GM23248 (cell line): ENCODE measurements at places on chromosomes 6 and 20. TPM values are rescaled to one million over a fixed set of nuclear protein-coding genes. Genes with fewer than 3 reads are reported as not detected.
A peak's percentile ranks its signal among the peaks of the same experiment; 100 is the strongest.

Gene SIM1
- 1.6 and 4.9 TPM in 2 replicates for total RNA-seq

GRCh38 chr6:32700391-32701040, 34.1 kb upstream of the HLA-DQB1 start:
- no peak overlapping the region for H3K27ac ChIP-seq
- peak; percentile 67 for DNase-seq
- H3K36me3 ChIP-seq, result no peaks in the 10 kb centered on the region
- H3K27me3 ChIP-seq, result peaks cover 41% of the 10 kb centered on the region
- H3K4me1 ChIP-seq, result no peaks in the 10 kb centered on the region
- no peak overlapping the region for H3K4me3 ChIP-seq

GRCh38 chr6:45505470-45505869, 127.7 kb upstream of the SUPT3H start:
- H3K4me3 ChIP-seq, result peak overlapping the region; percentile 26
- H3K36me3 ChIP-seq, result 0 out of 2 replicates have a peak, but pooled peaks cover 3% of the 10 kb centered on the region
- H3K27me3 ChIP-seq, result no peaks in the 10 kb centered on the region
- H3K27ac ChIP-seq, result peak overlapping the region; percentile 50

DNA sequence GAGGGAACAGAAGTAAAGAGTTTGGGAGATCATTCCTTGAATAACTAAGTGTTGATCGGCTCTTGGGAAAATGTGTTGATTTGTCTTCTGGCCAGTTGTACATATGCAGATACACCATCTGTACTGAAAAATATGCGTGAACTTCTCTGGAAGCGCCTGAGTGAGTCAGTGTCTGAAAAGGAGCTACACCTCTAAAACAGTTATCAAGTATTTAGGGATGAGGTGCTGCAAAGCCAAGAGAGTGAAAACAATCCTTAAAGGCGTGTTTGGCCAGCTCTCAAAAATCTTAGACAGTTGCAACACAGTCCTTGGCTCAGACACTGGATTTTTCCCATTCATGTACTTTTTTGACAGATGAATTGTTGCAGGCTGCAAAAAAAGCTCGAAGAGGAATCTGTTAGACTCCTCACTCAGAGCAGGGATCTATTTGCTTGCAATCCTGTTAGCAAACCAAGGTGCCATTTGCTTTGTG, 61.3 kb downstream of the BMP6 start:
- H3K4me3 ChIP-seq, result peak overlapping the region; percentile 45
- no peaks in the 10 kb centered on the region for H3K27me3 ChIP-seq
- peaks cover 37% of the 10 kb centered on the region for H3K4me1 ChIP-seq
- DNase-seq, result peak; percentile 82

DNA sequence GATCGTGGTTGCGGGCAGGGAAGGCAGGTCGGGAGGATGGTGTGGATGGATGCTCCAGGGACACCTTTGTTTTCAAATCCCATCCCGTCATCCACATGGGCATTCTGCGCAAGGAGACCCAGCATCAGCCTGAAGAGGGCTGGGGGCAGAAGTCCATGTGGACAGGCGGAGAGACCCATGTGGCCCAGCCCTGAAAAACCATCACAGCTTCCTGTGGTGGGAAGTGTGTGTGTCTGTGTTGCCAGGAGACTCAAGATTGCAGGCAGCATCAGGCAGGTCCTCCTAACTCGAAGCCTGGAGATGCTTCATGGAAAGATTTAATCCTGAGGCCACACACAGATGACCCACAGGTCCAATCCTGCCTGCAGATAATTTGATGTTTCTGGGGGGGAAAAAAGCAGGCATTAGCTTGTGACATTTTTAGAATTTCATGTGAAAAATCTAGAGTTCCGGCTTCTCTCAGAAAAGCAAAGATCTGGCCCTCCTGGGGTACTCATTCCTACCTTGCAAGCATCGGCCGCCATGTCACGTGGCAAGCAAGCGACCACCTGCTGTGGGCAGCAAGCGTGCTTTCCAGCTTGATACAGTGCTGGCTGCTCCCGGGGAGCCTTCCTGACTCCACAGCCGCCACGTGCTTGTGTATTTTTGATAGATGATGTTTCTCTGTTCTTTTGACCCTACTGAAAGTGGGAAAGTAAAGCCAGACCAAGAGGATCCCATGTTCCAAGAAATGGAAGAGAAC, 25.8 kb downstream of the BCAS4 start:
- no peak overlapping the region for H3K4me3 ChIP-seq
- no peak overlapping the region for H3K27ac ChIP-seq
- H3K36me3 ChIP-seq, result no peaks in the 10 kb centered on the region
- H3K27me3 ChIP-seq, result no peaks in the 10 kb centered on the region
- no peak for DNase-seq

DNA sequence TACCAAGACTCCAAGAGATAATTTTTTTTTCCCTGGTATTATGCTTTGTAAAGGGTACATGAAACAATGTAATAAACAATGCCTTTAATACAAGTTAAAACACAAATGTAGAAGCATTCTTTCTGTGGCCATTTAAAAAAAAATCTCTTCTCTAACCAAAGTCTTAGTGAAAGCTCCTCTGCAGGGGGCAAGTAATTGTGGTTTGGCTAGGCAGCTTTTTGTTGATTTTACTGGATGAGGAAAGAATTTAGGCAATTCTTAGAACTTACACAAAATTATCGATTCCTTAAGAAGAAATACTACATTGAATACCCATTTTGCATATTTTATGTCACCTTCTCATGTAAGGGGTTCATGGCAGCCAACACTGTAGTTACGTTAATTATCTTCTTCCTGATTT, 12.4 kb downstream of the TFB1M start:
- H3K27me3 ChIP-seq, result no peaks in the 10 kb centered on the region
- H3K4me1 ChIP-seq, result no peaks in the 10 kb centered on the region
- DNase-seq, result peak; percentile 8
- no peak overlapping the region for H3K4me3 ChIP-seq

- no peaks in the 10 kb centered on the region for H3K36me3 ChIP-seq
- H3K27me3 ChIP-seq, result no peaks in the 10 kb centered on the region
- DNase-seq, result no peak
- no peak overlapping the region for H3K27ac ChIP-seq
- peaks cover 17% of the 10 kb centered on the region for H3K4me1 ChIP-seq
Observed at GRCh38 chr6:161412795-161413194, 138.9 kb upstream of the AGPAT4 start.

DNA sequence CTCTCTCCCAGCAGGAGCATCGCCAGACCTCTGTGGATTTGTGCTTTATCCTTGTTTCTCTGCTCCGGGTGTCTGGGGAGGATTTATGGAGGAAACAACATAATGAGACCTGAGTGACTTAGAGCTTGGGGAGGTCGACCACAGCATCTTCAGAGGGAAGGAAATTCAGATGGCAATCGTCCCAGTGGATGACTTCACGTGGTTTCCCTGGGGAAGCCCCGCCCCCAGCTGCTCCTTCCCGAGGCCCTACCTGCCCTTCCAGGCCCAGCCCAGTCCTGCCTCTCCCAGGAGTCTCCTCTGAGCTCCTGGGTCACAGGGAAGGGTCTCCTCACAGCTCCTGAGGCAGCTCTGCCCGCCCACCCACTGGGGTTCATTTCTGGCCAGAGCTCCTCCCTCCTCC, 430.3 kb upstream of the SULF2 start:
- no peaks in the 10 kb centered on the region for H3K36me3 ChIP-seq
- peaks cover 4% of the 10 kb centered on the region; the same call in 1 of the 2 replicates for H3K27me3 ChIP-seq
- DNase-seq, result no peak
- no peak overlapping the region for H3K4me3 ChIP-seq

DNA sequence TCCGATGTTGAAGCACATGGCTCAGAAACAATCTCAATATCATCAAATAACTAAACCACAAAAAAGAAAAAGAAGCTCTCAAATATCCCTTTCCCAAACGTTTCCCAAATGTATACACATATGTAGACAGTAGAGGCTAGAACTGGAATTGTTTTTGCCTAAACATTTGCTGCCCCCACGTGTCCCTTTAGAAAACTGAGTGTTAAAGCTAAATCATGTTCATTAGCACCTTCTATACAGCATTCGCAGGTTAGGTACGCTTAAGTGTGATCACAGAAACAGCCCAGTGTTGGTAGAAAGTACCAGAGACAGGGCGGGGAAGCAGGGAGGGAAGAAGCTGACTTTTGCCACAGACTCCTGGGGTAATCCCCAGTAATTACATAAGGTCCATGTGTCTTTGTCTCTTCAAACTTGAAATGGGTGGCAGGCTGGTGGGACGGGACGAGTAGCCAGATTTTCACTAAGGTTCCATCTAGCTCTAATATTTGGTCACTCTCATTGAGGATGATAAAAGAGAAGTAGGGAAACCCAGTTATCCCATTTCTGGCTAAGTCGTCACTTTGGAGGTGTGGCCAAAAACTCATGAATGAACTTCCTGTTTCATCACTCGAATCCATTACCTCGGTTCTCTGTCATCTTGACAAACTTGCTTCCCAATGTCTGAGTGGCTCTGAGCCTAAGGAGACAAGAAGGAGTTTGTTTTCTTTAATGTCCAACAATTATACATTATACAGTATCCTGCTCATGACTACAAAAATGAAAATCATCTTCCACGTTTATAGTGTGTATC, 15.0 kb upstream of the TFAP2A start:
- peak; percentile 79 for DNase-seq
- no peak overlapping the region for H3K27ac ChIP-seq
- H3K4me3 ChIP-seq, result peak overlapping the region; percentile 67
- no peaks in the 10 kb centered on the region for H3K36me3 ChIP-seq
- 0 out of 2 replicates have a peak, but pooled peaks cover 7% of the 10 kb centered on the region for H3K27me3 ChIP-seq
- H3K4me1 ChIP-seq, result peaks cover 12% of the 10 kb centered on the region; the same call in 1 of the 2 replicates

DNA sequence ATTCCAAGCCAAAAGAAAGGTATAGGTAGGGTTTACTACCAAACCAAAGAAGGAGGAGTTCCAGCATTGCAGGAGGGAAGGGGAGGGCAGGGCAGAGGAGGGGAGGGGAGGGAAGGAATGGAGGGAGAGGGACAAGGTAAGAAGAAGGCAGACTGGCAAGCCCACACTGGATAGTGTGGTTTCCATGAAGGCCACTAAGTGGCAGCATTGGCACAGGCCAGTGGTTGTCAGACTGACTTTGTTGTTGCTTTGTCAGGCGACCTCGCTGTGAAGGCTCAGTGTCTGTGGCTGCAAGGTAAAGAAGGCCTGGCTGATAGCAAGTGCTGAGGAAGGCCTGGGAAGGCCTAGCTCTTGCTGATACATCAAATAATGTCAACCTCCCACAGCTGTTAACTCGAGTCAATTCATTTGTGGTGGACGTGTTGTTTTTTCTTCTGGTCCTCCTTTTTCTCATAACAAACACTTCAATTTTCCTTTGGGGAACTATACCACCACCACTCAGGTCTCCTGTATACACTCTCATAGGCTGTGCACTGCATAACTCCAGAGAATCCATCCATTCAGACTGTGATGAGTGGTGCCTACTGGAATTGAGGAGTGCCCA, 7.7 kb upstream of the ZNF334 start:
- H3K4me1 ChIP-seq, result no peaks in the 10 kb centered on the region
- no peak overlapping the region for H3K4me3 ChIP-seq
- peak; percentile 75 for DNase-seq
- no peaks in the 10 kb centered on the region; the same call in 1 of the 2 replicates for H3K27me3 ChIP-seq

Gene PPIL6
- 3.5 and 3.7 TPM in 2 replicates for total RNA-seq
